ENCODE measurements at places on chromosomes 13 and 19. TPM values are rescaled to one million over a fixed set of nuclear protein-coding genes. Genes with fewer than 3 reads are reported as not detected.
A peak's percentile ranks its signal among the peaks of the same experiment; 100 is the strongest.

- DNase-seq, result no peak
Measured at GRCh38 chr13:44300895-44301638, 72.6 kb upstream of the SERP2 start.

Gene CRYL1
- 36.1 TPM for polyA plus RNA-seq

Gene OVOL3
- polyA plus RNA-seq, result not detected

- no peak for DNase-seq
Measured at GRCh38 chr13:113655346-113656002, 2.5 kb downstream of the ATP4B start.

DNA sequence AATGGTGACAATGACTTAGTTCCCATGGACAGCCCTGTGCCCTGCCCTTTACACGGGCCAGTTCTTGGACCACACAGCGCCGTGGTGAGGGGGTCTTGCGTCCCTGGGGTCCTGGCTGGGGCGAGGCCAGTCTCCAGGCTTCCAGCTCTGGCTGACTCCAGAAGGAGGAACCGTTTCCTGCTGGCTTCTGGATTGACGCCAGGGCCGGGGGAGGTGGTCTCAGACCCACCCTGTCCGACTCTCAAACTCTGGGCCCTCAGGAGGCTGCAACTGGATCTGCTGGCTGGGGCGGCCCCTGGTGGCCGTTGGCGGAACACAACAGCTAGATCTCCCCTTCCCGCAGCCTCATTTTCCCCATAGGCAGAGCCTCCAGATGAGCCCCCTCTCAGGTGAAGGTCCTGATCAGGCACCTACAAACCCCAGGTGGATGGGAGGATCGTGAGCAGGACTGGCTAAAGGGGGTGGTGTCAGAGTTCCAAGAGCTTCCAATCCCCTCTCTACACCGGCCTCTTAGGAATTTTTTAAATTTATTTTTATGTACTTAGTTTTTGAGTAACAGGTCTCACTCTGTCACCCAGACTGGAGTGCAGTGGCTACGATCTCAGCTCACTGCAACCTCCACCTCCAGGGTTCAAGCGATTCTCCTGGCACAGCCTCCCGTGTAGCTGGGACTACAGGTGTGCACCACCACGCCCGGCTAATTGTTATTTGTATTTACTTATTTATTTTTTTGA, 8.0 kb downstream of the CCDC194 start:
- peak; percentile 40 for DNase-seq

DNA sequence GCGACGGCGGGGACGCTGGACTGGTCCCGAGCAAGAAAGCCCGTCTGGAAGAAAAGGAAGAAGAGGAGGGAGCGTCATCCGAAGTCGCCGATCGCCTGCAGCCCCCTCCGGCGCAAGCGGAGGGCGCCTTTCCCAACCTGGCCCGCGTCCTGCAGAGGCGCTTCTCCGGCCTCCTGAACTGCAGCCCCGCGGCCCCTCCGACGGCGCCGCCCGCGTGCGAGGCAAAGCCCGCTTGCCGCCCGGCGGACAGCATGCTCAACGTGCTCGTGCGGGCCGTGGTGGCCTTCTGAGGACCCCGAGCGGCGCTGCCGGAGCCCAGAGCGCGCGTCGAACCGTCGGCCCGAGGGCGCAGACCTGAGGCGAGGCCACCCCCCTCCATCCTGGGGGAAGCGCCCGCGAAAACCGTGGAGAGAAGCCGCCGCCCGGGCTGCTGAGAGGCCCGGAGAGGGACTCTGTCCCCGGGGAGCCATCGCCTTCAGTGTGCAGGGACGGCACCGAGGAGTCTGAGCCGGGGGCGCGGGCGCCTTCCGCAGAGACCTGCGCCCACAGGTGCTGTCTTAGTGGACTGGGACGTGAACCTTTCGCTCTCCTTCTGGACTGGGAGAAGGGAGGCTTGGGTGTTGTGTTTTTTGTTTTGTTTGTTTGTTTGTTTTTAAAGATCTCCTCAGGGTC, 3.5 kb downstream of the IER2 start:
- peak; percentile 32 for DNase-seq

Gene KLF16
- 0.92 TPM for polyA plus RNA-seq

DNA sequence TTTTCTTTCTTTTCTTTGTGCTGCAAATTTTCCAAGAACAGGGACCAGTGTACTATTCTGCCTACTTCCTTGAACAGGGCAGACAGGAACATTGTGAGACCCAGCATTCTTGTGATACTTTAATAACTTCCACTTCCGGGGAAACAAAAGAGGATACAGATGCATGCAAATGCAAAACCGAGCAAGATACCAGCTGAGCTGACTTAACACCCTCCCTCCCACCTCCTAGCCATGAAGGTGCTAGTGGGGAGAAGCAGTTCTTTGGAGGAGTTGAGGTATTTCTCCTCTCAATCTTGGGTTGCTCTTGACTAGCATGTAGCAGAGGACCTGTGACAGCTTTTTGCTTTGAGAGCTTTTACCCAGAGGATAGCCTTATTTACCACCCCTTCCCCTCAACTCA, 111.2 kb downstream of the KLF5 start:
- no peak for DNase-seq

DNA sequence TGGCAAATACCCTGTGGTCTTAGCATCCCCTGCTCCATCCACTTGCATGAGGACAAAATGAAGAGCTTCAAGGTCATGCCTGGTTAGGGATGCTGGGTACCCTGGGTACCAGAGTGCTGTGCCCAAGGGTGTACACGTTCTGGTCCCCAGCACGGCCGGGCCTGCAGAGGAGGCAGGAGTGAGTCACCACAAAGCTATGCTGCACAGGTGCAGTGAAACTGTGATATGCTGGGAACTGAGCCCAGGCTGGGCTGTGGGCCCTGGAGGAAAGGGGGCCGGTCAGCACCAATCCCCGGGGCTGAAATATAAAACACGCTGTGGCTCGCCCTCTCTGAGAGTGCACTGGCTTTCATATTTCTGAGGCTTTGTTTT, 95.1 kb downstream of the TSHZ3 start:
- no peak for DNase-seq

Gene CALR3
- polyA plus RNA-seq, result not detected

DNA sequence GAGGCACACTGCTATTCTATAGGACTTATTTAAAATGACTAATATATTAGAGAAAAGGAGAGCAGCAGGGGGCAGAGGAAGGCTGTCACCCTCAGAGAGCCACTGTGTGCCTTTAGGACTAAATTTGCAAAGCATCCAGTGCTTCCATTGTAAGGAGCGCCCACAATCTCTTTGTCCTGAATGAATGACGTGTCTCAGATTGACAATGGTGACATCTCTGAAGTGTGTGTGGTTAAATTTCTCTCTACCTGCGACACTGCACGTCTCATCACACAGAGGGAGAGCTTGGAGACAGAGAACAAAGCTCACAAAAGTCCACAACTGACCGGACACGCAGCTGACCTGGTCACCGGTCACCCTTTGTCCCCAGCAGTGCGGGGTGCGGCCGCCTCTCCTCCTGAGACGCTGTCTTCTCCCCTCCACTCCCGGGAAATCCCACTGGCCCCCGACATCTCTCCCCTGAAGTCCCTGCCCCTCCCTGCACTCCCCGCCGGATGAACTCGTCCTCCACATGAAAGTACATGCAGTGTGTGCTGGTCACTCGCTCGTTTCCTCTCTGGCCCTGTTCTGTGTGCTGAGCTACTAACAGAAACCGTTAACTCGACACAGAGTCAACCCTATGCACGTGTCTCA, 107.2 kb downstream of the RAB20 start:
- DNase-seq, result no peak

DNA sequence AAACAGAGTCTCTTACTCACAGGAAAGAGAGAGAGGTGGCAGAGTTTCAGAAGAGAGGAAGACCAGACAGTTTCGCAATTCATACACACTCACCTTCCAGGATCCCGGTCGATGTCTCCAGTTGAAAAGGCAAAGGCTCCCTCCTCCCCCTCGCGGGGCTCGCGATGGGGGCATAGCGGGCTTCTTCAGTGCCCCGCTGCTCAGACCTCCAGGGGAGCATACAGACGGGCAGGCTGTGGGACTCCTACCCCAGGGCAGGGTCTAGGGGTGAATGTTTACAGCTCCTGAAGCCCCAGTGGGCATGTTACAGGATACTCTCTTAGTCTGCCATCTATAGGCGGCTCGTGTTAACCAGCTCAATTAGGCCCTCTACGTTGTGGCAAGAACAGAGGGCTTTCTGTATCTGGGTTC, 139.2 kb downstream of the SLITRK5 start:
- DNase-seq, result no peak

Gene CEACAM4
- polyA plus RNA-seq, result not detected

- DNase-seq, result no peak
Measured at GRCh38 chr19:41910240-41910991, 17.8 kb downstream of the ERFL start.
